ENCODE measurements at places on chromosomes 4 and X. TPM values are rescaled to one million over a fixed set of nuclear protein-coding genes. Genes with fewer than 3 reads are reported as not detected.
A peak's percentile ranks its signal among the peaks of the same experiment; 100 is the strongest.

DNA sequence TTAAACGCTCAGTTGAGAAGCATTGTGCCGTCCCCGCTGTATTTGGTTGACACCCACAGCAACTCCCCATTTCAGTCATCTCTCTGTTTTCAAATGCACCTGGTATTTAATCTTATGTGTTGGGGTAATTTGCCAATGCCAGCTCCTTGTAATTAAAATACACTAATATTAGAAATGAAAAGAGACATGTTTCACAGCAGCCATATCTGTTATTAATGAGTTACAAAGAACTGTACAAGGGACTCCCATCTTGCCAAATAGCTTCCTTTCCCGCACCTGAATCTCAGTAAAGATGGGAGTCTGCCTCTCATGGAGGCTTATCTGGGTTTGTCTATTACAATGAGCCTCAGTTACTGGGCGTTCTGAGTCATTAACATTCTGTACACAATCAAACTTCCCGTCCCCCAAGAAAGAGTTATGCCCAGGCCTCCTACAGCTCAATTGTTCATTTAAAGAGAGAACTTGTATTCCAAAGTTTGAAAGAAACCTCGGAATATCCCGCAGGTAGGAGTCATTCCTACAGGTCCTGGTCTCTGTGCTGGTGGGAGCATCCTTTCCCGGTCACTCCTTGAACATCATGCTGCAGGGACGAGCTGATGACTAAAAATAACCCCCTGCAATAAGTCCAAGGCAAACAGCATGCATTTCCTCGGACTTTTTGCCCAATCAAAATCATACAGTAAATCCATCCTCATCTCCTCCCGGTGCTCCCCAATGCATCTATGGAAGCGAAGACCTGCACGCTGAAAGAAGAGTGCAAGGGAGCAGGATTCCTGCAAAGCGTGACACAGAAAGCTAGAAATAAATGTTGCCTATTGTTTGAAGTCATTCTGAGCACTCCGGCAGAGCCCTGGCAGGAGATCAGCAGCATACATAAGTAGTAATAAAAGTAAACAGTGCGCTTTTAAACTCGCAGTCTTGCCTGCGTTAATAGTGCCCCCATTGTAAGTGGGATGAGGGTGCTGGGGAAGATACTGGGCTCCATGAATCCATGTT lies 926 bp downstream of the NDP start:
- DNase-seq: peak; percentile 11

- no peak for DNase-seq
Observed at GRCh38 chr4:132540268-132540667, 608.8 kb upstream of the PCDH10 start.

GRCh38 chr4:73831569-73831968 lies 4.9 kb upstream of the CXCL6 start:
- DNase-seq: no peak

DNA sequence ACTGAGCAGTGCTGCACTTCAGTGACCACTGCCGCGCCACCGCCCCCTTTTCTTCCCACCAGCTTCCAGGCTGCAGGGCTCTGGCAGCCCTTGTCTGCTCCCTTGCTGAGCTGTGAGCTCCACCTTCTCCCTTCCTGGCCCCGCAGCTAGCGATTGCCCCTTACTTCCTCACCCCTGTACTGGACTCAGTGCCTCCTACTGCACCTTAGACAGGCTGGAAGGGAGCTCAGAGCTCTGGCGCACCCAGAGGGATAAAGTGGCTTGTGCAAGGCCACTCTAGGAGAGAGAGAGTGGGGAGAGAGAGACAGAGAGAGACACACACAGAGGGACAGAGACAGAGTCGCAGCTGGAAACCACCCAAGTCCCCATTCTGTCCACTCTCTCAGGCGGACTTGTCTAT lies 6.0 kb downstream of the RASL11B start:
- DNase-seq: peak; percentile 46

GRCh38 chrX:15468036-15468435 lies 25.1 kb downstream of the PIR start:
- DNase-seq: peak; percentile 62

DNA sequence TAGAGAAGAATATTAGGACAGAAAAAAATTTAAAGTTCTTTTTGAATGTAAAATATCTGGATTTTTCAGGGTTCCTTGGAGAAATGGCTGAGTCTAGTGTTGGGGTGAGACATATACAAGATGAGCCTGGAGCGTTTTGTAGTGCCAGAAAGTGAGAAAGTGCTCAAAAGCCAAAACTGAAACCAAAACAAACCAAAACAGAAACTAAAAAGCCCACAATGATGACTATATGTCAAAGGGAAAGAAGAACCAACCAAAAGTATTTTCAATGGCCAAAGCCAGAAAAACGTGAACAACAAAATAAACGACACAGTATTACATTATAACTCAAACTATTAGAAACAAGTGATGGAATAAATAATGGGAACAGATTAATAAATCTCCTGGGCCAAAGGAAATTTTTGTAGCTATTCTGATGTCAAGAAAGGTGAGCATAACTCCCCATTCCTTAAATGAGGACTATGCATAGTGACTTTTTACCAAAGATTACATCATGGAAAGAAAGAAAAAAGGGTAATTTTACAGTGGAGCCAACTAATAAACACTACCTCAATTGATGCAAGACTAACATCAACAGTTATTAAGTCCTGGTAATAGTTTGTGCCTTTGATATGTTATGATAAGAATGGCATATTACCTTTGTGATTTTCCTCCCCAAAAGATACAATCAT lies 1137.6 kb downstream of the C4orf33 start:
- DNase-seq: no peak

GRCh38 chr4:83114576-83114975 lies at the start of gene PLAC8:
Gene PLAC8, minus strand, starts transcription at chr4:83114729. Its CDS starts 6,808 bp downstream, at chr4:83107921.
- DNase-seq: peak; percentile 51

GRCh38 chrX:12843668-12844279 lies 23.1 kb upstream of the TLR7 start:
- DNase-seq: no peak

GRCh38 chr4:147772056-147772455 lies 40.2 kb downstream of the ARHGAP10 start:
- peak; percentile 63 for DNase-seq

- DNase-seq: no peak
Observed at GRCh38 chr4:22430626-22431025, 85.2 kb downstream of the ADGRA3 start.

GRCh38 chr4:41212616-41213203 lies 1.6 kb downstream of the APBB2 start:
- DNase-seq: peak; percentile 76

- no peak for DNase-seq
Observed at GRCh38 chrX:24412637-24413363, 52.3 kb upstream of the PDK3 start.

DNA sequence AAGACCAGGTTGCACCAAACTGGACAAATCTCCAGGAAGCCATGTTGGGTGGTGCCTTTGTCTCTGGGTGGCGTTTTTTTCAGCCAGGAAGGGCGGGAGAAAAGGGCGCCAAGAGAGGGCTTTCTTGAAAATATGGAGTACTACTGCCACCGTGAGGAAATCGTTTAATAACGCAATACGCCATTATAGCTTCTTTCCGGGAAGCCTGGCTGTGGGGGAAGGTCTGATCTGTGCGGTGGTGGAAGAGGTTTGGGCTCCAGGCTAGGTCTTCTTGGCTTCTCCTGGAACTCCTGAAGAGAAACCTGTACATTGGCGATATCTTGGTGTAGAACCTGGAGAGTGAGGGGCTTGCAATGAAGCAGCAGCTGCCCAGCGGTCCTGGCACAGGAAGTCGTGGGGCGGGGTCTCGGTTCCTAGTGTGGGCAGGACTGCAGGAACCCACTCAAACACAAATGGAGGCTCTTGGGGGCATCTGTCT lies 202.7 kb downstream of the OR13H1 start:
- no peak for DNase-seq

DNA sequence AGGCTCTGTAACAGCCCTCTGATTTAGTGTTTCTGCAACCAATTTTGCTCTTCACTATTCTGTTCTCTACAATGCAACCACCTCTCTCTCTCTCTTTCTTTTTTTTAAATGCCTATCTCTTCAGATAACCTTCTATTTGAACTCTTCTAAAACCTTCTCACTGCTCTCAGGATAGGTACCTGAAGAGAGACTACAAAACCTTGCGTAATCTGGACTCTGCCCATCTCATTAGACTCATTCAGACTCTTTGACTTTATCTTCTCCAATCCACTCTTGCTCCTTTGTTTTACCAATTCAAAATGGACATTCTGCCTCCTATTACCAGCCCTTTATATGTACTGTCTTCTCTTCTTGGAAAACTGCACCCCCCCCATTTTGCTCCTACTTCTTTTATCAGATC lies 291.6 kb downstream of the CAMK2D start:
- DNase-seq: peak; percentile 40

DNA sequence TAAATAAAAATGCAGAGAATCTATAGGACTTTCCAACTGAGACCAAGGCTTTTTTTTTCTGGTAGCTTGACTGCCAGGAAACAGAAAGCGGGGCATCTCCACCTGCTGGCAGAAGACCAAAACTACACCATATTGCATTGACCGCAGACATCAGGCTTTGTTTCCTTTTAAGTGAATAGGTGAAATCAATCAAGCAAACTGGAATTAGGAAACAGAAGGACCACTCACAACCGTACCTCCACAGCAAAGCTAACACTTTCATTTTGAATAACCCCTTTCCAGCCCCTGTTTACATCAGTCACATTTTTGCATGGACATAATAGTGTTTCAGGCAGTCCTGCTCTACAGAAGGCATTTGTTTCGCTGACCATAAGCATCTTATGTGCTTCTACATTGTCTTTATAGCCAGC lies 218.2 kb downstream of the IDS start:
- peak; percentile 58 for DNase-seq

DNA sequence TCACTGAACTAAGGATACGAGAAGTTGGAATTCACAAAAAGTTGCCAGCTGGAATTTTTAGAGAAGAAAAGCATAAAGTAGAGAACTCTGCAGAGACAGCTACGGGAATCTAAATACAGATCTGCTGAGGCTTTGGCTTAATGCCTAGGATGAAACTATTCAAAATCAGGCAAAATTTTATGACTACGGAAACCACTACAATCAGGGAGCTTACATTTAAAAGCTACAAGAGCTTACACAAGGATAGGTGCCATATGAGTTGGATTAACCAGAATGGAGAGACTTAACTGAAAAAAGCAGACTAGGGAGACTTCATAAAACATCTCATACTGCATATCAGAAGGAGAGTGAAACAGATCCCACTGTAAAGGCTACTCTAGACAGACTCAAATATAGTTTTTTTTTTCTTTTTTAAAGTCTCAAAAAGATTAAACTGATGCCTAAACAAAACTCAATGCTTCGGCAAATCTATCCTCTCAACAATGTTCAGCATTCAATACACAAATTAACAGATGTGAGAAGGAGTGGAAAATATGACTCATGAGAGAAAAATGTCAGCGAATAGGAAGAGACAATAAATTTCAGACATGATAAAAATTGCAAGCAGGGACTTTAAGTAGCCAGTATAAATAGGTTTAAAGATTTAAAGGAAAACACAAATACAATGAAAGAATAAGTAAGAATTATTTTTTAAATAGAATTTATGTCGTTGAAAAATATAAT lies 586.1 kb downstream of the FSTL5 start:
- DNase-seq: peak; percentile 44

- no peak for DNase-seq
Observed at GRCh38 chr4:184395451-184395917, 78.9 kb downstream of the IRF2 start.

- DNase-seq: no peak
Observed at GRCh38 chr4:56186808-56187523, 200.3 kb downstream of the AASDH start.

GRCh38 chr4:62226082-62226481 lies 1026.0 kb downstream of the ADGRL3 start:
- DNase-seq: no peak

DNA sequence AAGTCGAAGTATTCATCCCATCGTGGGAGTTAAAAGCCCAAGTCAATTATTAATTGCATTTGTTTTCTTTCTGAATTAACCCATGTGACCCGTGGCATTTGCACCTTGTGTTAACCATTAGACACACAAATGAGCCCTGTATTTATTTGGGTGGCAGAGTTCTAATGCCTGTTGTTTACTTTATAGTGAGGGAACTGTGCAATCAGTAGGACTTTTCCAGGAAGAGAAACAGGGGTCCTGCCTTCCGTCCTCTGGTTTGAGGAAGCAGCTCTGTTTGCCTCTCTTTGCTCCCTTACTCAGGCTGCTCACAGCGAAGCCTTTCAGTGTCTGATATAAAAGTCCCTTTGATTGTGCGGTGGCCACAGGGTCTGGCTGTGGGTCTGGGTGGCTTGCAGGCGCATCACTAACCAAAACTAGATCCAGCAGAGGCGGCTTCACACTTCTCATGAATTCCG lies 263.6 kb downstream of the PTTG2 start:
- peak; percentile 26 for DNase-seq

GRCh38 chr4:24372341-24372740 lies 212.0 kb downstream of the DHX15 start:
- DNase-seq: no peak

DNA sequence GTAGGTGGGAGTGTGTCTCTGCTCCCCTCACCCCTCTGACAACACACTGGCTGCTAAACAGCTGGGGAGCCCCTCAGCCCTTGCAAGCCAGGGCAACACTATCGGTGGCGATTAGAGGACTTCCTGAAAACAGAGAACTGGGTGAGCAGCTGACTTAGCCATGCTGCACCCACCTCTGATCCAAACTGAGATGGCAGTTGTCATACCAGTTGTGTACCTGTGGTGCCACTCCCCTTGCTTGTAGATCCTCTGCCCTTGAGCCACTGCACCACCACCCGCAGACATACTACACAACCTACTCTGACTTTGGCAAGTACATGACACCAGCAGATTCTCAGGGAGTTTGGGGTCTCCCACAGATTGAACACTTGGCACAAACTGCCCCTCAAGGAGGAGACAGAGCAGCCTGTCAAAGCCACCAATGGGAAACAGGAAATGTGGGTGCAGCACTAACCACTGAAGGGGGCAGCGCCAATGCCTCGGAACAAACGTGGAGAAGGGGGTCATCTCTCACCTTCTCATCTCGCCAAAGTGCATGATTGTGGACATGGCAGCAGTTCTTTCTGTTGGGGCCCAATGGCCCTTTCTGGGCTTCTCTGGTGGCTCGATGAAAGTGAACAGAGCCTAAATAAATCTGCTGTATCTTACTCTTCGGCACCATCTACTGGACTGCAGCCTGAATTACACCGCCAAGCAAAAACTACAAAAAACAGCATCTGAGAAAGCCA lies 119.8 kb downstream of the NEK1 start:
- DNase-seq: peak; percentile 28

DNA sequence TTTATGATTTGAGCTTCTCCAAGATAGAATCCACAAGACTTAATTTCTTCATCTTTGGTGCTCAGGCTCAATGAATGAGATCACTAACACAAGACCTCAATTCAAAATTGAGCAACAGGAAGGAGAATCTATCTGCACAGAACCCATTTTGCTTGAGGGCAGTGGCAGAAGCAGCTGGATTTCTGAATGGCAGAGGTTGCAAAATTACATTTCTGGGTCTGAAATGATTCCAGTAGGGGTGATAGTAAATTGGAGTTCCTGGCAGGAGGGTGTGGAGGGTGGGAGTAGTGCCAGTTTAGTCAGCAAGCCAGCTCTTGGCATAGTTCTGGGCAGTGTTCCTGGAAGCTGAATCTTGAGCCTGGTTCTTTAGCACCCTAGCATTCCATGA lies 281.1 kb downstream of the SLC7A11 start:
- peak; percentile 5 for DNase-seq

- no peak for DNase-seq
Observed at GRCh38 chr4:3221184-3221494, 27.8 kb upstream of the MSANTD1 start.

The SH2D1A gene
- total RNA-seq: not detected

The FAM9B gene
- total RNA-seq: not detected

The NAP1L2 gene
- 2.3 TPM for total RNA-seq

The VCX gene
- not detected for total RNA-seq

The MTMR1 gene
- 18.0 TPM for total RNA-seq

The DMRTC1 gene
- total RNA-seq: not detected

The STBD1 gene
- total RNA-seq: 34.2 TPM
